ENCODE measurements at places on chromosomes 2 and 18. TPM values are rescaled to one million over a fixed set of nuclear protein-coding genes. Genes with fewer than 3 reads are reported as not detected.
A peak's percentile ranks its signal among the peaks of the same experiment; 100 is the strongest.

GRCh38 chr18:31162419-31162793, 250 bp downstream of the DSC1 start:
- DNase-seq: no peak

DNA sequence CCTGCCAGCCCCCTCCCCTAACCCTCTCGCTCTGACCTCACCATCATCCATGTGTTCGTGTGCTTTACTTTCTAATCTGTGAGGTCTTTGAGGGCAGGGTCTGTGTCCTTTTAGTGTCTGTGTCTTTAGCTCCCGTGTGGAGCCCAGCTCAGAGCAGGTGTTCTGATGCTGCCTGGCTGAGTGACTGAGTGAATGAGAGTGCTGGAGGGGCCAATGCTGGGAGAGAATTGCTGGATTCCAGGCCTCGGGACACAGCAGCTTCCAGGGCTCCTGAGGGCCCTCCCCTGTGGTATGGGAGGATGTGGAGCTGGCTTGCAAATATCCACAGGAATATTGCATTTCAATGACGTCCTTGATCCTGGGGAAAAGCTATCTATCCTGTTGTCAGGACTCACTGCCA, 160.6 kb downstream of the ANKRD30B start:
- no peak for DNase-seq

GRCh38 chr2:143361346-143361745, 232.1 kb downstream of the ARHGAP15 start:
- no peak for DNase-seq

DNA sequence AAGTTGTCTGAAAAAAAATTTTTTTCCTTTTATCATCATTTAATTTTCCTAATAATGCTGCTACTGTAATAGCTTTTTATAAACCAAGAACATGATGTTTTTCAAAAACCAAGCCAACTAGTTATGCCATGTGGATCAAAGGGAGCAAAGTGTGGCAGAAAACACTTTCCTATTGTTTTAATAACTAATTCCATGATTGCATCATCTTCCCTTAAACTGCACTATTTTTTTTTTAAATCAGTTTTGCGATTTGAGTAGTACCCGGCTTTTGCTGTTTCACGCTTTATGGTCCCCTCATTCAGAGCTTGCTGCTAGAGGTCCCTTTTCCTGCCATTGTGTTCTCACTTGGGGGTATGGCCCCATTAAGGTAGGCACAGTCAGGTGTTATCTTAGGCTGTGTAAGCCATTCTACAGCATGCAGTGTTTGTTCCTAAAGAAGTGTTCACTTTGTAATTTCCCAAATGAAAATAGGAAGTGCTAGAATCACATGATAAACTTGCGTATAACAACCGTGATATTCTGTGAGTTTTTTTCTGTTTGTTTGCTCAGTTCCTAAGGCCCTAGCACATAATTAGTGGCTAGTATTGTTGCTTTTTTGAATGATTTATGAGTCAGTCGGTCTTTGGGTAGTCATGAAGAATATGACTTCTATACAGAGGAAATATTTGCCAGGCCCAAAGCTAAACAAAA, 225.8 kb downstream of the PTGR3 start:
- DNase-seq: no peak

DNA sequence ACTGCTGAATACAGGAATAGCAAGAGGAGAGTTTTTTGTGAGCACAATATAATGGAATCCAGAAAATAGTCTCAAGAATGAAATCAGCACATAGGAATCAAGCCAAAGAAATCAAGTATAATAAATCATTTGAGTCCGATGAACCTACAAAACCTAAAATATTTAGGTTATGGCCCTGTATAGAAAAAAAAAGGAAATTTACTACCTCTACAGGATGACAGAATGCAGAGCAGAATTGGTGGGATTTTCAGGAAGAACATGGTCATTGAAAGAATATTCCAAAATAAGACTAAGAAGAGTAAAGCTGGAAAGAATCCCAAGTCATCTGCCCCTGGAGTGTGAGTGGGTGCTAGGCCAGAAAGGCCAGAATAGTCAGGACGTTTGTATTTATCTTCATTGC, 1041.2 kb upstream of the CDH2 start:
- no peak for DNase-seq

DNA sequence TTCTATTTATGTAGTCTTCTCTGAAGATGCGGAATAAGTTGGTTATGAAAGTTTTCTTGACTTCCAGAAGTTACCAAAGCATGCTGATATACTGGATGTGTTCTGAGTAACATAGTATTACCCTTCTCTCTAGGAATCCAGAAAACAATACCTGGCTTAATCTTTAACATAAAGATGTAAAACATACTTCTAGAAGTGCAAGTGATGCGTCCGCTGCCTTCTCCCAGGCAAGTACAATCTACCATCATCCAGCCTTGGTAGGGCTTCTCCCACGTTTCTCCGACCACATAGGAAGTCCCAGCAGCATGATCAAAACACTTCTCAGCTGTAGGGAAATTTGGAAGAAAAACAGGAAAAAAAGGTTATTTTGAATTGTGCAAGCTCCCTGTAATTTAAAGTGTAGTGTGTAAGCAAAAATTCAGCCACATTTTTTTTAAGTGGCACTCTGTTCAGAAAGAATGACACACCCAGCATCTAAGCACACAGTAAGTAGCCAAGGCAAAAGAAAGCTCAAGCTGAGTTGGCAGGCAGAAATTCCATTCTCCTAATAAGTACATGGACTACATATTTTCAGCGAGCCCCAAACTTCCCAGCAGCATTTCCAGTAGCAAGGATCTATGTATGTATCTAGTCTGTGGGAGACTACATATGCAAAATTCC, 5.2 kb downstream of the FN1 start:
- no peak for DNase-seq

- no peak for DNase-seq
These were observed 83.1 kb downstream of the VWA3B start for GRCh38 chr2:98170076-98170475.

DNA sequence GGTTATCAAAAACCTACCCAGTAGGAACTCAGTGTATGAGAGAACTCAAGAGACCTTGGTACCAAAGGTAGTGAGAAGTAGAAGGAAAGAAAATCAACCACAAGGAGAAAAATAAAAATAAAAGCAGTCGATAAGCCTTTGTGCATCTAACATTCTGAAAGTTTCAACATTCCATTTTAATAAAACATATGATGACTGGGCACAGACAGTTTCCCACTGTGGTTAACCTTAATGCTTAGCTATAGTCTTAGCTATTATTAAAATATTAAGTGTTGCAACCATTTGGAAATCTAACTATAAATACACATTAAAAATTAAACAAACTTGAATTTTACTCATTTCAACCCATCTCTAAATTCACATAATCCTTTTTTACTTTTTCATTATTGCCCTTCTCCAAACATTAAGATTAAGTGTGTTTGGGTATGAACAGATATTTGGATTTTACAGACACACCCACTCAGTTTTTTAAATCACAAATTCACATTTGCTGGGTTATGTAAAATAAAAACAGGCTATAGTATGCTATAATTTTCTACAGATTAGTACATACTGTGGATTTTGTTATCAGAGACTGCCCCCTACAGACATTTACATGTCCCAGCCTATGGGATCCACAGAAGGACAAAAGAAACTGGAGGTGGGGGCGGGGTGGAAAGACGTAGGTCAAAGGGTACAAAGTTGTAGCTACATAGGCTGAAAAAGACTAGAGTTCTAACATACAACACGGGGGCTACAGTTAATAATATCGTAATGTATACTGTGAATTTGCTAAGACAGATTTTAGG, 32.8 kb downstream of the SRBD1 start:
- no peak for DNase-seq

GRCh38 chr18:64201781-64202180, 52.9 kb upstream of the LINC00305 start:
- DNase-seq: no peak

GRCh38 chr2:5749347-5749746, 57.2 kb downstream of the SOX11 start:
- DNase-seq: no peak

DNA sequence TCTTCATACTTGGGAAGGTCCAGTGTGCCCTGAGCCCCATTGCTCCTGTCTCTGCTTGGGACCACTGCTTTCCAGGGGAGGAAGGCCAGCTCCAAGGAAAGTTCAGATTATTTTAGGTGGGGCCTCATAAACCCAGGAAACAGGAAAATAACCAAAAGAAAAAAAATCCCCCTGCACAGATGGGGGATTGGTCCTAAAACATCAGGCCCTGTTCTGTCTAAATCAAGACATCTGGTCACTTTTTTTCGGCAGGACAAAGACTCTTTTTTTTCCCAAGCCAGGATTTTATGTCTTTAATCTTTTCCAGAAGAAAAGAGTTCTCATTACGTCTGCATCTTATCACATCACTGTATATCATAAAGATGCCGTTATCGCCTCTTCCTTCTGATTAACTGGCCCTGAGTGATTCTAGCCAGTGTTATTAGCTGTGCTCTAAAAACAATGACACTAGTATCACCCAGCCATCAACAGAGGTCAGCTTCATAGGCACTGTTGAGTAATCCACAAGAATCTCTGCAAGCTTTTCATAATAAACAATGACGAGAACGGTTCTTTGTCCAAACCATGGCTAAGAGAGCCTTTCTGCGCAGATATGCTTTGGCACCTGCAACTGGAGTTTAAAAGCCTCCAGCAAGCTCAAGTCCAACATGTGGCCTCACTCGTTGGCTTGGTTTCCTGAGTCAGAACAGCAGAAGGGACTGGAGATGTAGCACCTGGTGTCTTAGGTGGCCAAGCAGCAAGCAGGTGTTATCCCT, 138.2 kb downstream of the VAPA start:
- no peak for DNase-seq

- no peak for DNase-seq
These were observed 168.7 kb upstream of the SKOR2 start for GRCh38 chr18:47420130-47420529.

DNA sequence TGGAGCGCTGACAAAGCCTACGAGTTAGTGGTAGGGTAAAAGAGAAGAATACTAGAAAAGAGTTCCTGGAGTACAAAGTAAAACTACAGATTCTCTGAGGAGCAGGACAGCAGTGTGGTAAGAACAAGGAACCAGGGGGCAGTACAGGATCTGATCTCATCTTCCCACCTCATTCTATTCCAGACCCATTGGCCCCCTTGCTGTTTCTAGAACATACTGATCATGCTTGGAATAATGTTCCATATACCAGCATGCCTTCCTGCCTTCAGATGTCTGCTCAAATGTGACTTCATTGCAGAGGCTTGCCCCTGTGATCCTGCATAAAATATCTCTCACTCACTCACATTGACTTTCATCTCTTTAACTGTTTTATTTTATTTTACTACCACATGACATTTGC, 19.3 kb downstream of the MSGN1 start:
- no peak for DNase-seq

DNA sequence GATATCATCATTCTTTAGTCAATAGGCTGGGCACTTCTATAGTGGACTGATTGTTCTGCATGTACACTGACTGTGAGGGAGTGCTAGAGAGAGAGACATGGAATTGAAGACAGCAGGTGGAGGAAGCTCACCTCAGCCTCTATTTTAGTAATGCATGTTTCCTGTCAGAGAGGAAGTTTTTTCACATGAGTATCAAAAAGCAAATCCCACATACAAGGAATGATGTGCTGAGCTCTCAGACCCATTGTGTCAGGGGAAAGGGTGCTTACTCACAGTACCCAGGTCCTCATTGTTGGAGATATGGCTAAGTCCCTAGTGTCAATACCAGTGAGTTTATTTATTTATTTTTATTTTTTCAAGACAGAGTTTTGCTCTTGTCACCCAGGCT, 9.9 kb upstream of the CDK15 start:
- no peak for DNase-seq

DNA sequence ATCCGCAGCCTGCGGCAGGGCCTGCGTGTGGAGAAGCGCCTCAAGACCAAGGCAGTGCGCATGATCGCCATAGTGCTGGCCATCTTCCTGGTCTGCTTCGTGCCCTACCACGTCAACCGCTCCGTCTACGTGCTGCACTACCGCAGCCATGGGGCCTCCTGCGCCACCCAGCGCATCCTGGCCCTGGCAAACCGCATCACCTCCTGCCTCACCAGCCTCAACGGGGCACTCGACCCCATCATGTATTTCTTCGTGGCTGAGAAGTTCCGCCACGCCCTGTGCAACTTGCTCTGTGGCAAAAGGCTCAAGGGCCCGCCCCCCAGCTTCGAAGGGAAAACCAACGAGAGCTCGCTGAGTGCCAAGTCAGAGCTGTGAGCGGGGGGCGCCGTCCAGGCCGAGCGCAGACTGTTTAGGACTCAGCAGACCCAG, 5.4 kb downstream of the GPR17 start:
- DNase-seq: no peak

GRCh38 chr2:6876309-6876708, 1.3 kb upstream of the RSAD2 start:
- DNase-seq: no peak

DNA sequence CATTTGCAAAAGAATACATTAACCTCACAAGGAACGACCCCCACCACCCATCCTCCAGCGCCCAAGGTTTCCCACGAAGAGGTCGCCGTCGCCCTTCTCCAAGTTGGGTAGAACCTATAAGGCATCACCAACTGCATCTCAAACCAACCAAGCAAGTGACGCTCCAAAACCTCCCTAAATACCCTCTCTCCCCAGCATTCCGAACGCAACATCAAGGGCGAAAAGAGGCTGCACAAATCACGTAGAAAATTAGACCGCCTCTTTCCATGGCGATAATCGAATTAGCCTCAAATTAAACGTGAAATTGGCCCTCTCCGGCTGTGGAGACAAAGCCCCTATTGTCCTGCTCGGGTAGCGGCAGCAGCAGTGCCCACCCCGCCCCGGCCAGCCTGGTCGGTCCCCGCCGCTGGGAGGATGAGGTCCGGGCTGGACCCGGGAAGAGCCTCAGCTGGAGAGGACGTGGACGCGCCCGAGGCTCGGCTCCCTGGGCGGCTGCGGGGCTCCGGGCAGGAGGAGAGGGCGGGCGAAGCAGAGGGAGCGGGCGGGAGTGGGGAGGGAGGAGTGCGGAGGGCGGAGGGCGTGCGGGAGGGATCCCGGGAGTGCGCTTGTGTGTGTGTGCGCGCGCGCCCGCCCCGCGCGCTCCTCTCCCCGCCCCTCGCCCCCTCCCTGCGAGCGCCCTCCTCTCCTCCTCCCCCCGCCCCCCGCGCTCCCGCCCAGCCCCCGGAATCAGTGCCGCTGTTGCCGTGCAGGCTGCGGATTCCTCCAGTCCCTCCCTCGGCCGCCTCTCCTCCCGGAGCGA, at the start of gene SPTBN1:
TSS of gene SPTBN1 (plus strand) at position 765 of the 799 bp plus-strand sequence. CDS start 70,092 bp downstream, outside the sequence.
- peak; percentile 77 for DNase-seq

DNA sequence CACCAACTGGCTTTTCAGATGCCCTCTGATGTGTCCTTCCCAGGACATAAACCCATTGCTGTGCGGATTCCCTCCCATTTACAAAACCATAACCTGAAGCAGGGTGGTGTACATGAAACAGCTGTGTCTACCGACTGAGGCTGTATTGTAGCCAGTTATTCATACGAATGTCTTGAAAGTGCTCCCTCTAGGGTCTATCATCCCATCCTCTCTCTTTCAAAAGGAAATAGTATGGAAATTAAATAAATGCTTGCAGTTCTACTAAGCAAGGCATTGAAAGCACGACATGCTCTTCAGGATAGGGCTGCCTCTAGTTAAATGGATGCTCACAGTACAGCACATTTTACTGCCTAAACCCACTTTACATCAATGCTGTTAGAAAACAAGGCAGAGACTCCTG, 112.2 kb upstream of the PXDN start:
- no peak for DNase-seq

TLX2 gene
- not detected for total RNA-seq

HRH4 gene
- 0.19 TPM for total RNA-seq

NOL4 gene
- 0.17 TPM for total RNA-seq

NEU4 gene
- total RNA-seq: 5.4 TPM

IL1RL1 gene
- total RNA-seq: 6.2 TPM

COL3A1 gene
- 107 TPM for total RNA-seq

COLEC12 gene
- 0.33 TPM for total RNA-seq

ACMSD gene
- 91.4 TPM for total RNA-seq

IL18R1 gene
- total RNA-seq: 12.7 TPM
